Memory B cell (primary cell): ENCODE measurements at places on chromosomes 2 and 18.

- no peak overlapping the region for H3K27ac ChIP-seq
- DNase-seq, result no peak
- H3K4me3 ChIP-seq, result no peak overlapping the region
- H3K36me3 ChIP-seq, result peaks cover 5% of the 10 kb centered on the region
Observed at GRCh38 chr2:203346612-203347011, 18.4 kb downstream of the ABI2 start.

- H3K4me3 ChIP-seq, result no peak overlapping the region
- H3K4me1 ChIP-seq, result no peaks in the 10 kb centered on the region
- H3K27me3 ChIP-seq, result no peaks in the 10 kb centered on the region
- H3K27ac ChIP-seq, result no peak overlapping the region
- DNase-seq, result no peak
Observed at GRCh38 chr2:168666339-168666738, 136.1 kb upstream of the NOSTRIN start.

DNA sequence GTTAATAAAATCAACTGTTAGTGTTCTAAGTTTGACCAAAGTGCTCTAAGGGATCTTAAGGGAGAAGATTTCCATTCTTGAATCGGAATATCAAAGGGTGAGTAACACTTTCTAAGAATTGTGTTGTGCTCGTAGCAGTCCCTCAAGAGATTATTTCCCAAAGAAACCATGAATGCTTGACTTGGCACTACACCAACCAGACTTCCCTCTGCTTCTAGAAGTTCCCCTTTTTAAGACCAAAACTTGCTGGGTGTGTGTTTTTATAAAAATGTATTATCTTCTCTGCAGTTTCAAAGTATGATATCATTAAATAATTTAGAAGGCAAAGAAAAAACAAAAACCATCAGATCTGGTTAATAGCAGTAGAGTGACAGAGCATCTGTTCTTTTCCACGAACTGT is 522.0 kb upstream of the FAM98A start:
- peaks cover 3% of the 10 kb centered on the region for H3K27me3 ChIP-seq
- H3K36me3 ChIP-seq, result no peaks in the 10 kb centered on the region
- no peaks in the 10 kb centered on the region for H3K4me1 ChIP-seq
- DNase-seq, result no peak
- no peak overlapping the region for H3K27ac ChIP-seq

- peaks cover 2% of the 10 kb centered on the region for H3K4me1 ChIP-seq
- H3K4me3 ChIP-seq, result no peak overlapping the region
- H3K27ac ChIP-seq, result no peak overlapping the region
- H3K36me3 ChIP-seq, result no peaks in the 10 kb centered on the region
Observed at GRCh38 chr2:170369894-170370293, 191.9 kb downstream of the MYO3B start.

DNA sequence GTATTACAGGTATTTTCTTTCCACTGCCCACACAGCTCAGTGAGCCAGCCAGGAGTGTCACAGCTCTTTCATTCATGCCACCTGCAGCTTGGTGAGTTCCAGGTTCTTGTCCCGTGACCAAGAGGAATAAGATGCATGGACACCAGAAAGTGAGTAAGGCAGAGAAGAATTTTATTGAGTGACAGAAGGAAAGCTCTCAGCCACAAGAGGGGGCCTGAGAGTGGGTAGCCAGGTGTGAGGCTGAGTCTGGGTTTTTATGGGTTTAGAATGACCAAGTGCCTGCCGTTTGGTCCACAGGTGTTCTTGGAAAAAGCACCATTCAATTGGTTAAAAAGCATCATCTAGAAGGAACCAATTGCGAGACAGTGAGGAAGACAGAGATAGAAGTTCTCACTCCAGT is 1097.1 kb upstream of the SLC39A10 start:
- no peak overlapping the region for H3K4me3 ChIP-seq
- H3K27ac ChIP-seq, result no peak overlapping the region
- no peak for DNase-seq
- H3K36me3 ChIP-seq, result no peaks in the 10 kb centered on the region

- no peak for DNase-seq
- H3K4me3 ChIP-seq, result no peak overlapping the region
- peaks cover 6% of the 10 kb centered on the region for H3K27me3 ChIP-seq
- no peak overlapping the region for H3K27ac ChIP-seq
- H3K4me1 ChIP-seq, result peaks cover 3% of the 10 kb centered on the region
Observed at GRCh38 chr2:8650256-8650655, 31.6 kb upstream of the ID2 start.

GRCh38 chr2:109660046-109660860 is 46.1 kb downstream of the SOWAHC start:
- peaks cover 2% of the 10 kb centered on the region for H3K27me3 ChIP-seq
- H3K4me3 ChIP-seq, result no peak overlapping the region
- DNase-seq, result no peak
- no peaks in the 10 kb centered on the region for H3K36me3 ChIP-seq

DNA sequence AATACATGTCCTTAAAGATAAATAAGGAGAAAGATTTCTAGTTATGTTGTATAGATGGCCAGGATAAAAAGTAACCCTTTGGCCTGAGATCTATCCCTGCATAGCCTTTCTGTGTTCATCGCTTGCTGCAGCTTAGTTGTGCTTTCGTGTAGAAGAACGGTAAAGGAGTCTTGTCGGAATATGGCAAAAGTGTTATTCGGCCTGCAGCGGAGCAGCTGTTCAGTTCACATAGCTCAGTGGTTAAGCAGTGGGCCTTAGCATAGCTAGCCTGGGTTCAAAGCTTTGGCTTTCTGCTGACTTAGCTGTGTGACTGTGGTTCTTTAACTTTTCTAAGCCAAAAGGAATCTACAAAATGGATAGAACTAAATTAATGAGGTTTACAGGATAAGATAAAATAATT is 55.4 kb downstream of the MALT1 start:
- H3K4me1 ChIP-seq, result peaks cover 9% of the 10 kb centered on the region
- no peak overlapping the region for H3K4me3 ChIP-seq
- no peak for DNase-seq
- peaks cover 23% of the 10 kb centered on the region for H3K36me3 ChIP-seq
- H3K27me3 ChIP-seq, result no peaks in the 10 kb centered on the region

DNA sequence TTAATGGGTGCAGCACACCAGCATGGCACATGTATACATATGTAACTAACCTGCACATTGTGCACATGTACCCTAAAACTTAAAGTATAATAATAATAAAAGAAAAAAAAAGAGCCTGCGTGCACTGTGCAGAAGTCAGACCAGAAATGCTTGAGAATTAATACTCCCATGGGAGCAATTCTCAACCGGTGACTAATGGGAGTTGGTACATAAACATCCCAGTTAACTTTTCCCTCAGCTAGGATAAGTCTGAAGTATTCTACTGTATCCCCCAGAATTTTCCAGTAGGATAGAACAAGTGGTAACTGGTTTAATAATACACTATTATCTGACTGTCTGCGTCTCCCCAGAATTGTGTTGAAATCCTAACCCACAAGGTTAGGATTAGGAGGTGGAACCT is 113.6 kb upstream of the COL5A2 start:
- no peaks in the 10 kb centered on the region for H3K4me1 ChIP-seq
- no peaks in the 10 kb centered on the region for H3K36me3 ChIP-seq
- no peaks in the 10 kb centered on the region for H3K27me3 ChIP-seq
- no peak overlapping the region for H3K27ac ChIP-seq
- no peak for DNase-seq

GRCh38 chr2:117027646-117028045 is 786.8 kb upstream of the DDX18 start:
- no peaks in the 10 kb centered on the region for H3K4me1 ChIP-seq
- no peak for DNase-seq
- no peak overlapping the region for H3K27ac ChIP-seq

- H3K4me3 ChIP-seq, result no peak overlapping the region
- no peak for DNase-seq
- no peaks in the 10 kb centered on the region for H3K4me1 ChIP-seq
Observed at GRCh38 chr2:76998704-76999103, 523.5 kb downstream of the LRRTM4 start.

DNA sequence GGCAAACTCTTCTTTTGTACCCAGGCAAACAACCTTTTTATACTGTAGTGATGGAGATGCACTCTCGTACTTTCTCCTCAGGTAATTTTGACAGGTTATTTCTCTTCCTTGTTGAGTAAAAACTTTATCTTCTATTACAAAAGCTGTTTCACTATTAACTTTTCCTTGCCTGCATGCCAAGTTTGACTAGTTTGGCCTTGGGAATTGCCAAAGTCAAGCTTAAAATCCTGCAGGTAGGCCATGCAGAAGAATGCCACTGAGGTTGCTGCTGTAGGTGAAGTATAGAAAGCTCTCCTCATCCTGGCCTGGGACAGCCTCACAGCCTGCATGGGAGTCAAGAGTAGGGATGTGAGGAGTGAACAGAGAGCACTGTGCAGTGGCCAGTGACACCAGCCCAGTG is 1293.5 kb upstream of the CHAC2 start:
- no peaks in the 10 kb centered on the region for H3K36me3 ChIP-seq
- no peaks in the 10 kb centered on the region for H3K27me3 ChIP-seq
- H3K27ac ChIP-seq, result no peak overlapping the region
- H3K4me1 ChIP-seq, result no peaks in the 10 kb centered on the region

DNA sequence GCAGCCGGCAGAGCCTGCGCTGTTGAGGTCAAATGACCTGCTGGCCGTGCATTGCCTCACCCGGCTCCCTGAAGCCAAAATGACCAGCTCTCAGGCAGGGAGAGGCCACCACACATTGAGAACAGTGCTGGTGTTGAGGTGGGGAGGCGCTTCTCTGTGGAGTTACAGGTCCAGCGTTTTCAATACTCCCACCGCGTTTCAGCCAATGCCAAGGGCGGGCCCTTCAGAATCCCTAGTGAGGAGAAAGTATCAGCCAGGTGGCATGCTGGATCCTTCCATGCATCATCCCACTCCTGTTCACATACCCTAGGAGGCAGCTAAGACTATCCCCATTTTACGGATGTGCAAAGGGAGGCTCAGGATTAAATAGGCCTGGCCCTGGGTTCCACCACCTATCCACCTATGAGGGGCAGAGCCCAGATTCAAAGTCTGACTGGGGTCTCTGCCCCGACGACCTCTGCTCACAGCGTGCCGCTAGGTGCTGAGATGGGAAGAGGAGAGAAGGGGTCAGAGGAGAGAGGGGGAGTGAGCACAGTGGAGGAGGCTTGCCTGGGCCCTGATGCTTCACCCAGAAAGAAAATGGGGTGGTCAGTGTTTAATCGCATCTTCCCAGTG is 137.6 kb upstream of the ID2 start:
- DNase-seq, result no peak
- peaks cover 18% of the 10 kb centered on the region for H3K4me1 ChIP-seq
- peaks cover 18% of the 10 kb centered on the region for H3K27me3 ChIP-seq

- peaks cover 1% of the 10 kb centered on the region for H3K36me3 ChIP-seq
Observed at GRCh38 chr2:110973262-110973661, 147.5 kb upstream of the BCL2L11 start.

- no peaks in the 10 kb centered on the region for H3K4me1 ChIP-seq
- H3K27ac ChIP-seq, result no peak overlapping the region
- no peaks in the 10 kb centered on the region for H3K36me3 ChIP-seq
Observed at GRCh38 chr2:41618754-41619153, 429.1 kb upstream of the PKDCC start.

DNA sequence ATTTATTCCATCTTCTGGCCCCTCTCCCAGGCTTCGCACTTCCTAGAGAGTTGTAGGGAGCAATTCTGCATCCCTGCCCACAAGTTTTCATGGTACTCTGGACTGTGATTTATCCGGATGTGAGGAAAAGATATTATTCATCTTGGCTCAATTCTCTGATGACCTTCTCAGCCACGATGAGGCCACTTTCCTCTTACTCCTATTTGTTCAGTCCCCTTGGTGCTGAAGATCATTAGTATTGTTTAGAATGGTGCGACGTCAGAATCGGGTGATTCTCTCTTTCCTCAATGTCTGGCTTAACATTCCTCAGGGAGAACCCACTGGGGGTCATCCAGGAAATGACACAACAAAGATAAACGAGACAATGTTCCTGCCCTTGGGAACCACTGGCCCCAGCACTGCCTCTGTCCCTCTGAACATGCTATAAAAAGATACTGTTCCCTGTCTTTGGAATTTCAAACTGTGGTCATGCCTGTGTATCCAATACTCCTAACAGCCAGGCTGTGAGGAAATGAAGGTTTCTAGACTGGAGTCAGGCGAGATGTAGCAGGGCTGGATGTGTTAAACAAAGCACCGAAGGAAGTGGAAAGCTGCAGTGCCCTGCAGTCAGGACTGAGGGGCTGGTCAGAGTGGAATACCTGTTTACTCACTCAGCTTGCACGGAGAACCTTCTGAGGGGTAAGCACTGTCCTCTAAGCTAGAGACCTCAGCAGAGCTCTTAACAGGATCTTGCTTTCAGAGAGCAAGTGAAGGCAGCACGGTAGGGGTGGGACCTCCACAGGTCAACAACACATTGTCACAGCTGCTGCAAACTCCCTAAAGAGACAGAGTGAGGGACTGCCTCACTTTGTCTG is 12.9 kb upstream of the GLI2 start:
- no peak overlapping the region for H3K4me3 ChIP-seq
- no peak overlapping the region for H3K27ac ChIP-seq
- H3K36me3 ChIP-seq, result no peaks in the 10 kb centered on the region
- no peak for DNase-seq
- peaks cover 1% of the 10 kb centered on the region for H3K27me3 ChIP-seq

DNA sequence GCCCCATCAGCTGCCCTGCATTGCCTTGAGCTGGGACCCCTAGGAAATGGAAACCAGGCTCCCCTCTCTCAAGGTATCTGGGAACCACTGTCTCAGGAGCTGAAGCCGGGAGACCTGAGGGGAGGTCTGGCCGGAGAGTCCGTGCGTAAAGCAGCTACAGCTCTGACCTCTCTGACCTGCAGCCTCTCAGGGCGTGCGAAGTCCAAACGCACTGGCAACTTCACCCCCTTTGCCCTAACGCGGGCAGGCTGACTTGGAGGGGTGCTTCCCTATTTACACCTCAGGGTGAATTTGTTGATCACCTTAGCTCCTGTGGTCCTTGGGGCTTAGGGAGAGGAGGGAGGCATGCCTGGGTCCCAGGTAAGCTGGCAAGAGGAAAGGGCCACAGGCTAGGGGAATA is 17.5 kb downstream of the SIGLEC15 start:
- H3K36me3 ChIP-seq, result peaks cover 2% of the 10 kb centered on the region
- no peak for DNase-seq
- H3K4me1 ChIP-seq, result peaks cover 5% of the 10 kb centered on the region
- no peak overlapping the region for H3K4me3 ChIP-seq
- H3K27ac ChIP-seq, result no peak overlapping the region

DNA sequence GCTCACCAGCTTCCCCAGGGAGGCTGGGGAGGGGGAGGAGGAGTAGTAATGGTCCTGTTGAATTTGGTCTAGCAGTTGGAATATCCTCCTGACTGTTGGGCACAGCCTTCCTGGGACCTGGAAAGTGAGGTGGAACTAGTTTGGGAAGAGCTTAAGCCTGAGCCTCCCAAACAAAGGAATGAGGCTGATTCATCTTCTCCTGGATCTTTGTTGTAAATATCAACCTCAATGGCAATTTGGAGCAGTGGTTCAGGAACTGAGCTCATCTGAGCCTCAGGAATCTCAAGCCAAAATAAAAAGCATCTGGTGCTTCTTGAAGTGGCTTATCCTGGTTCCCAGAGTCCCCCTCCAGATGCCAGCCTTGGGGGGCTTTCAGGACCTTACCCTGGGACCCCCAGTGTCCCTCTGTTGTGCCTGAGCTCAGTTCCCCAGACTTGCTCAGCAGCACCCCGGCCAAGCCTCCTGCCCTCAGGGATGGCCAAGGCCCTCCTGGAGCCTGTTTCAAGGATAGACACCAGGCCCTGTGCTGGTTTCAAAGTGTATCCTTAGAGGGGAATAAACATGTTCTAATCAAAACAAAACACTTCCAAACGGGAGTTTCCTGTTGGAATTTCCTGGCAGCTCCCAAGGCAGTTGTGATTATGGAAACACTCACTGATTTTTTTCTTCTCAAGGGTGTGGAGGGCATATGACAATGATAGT is 112.6 kb downstream of the DDX1 start:
- no peak for DNase-seq
- H3K4me3 ChIP-seq, result no peak overlapping the region
- no peak overlapping the region for H3K27ac ChIP-seq
- no peaks in the 10 kb centered on the region for H3K4me1 ChIP-seq

- H3K27ac ChIP-seq, result no peak overlapping the region
- H3K36me3 ChIP-seq, result no peaks in the 10 kb centered on the region
- DNase-seq, result no peak
- no peak overlapping the region for H3K4me3 ChIP-seq
Observed at GRCh38 chr2:15782009-15782751, 158.2 kb upstream of the MYCN start.
